ENCODE measurements at places on chromosomes 12 and 14.

DNA sequence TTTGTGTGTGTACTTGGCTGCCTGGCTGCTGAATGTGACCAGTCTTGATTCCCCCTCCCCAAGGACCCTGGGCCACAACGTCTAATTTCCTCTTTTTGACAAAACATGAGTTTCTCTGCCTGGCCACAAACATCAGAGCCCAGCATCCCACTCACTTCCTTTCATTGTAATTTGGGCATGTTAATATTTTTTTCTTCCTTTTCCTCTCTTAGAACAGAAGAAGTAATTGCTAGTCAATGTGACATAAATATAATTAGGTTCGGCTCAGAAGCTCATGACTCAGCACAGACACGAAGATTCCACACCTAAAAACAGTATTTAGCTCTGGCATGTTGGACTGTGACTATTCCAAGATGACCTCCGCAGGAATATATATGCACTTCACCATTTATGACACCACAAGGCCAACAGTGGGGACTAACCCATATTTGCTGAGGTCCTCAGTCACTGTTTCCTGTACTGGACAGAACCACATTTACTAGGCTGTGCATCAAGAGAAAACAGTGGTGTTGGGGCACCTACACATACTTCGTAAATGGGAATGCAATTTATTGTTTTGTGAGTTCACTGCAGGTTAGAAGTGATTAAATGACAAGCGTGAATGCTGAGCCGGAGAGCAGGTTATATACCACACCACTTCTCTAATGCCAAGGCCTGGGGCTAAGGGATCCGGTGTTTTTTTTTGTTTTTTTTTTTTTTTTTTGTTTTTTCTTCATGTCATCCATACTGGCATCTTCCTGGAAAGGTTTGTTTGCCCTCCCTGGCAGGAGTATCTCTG, 4.2 kb downstream of the GSG1 start:
- DNase-seq: no peak

DNA sequence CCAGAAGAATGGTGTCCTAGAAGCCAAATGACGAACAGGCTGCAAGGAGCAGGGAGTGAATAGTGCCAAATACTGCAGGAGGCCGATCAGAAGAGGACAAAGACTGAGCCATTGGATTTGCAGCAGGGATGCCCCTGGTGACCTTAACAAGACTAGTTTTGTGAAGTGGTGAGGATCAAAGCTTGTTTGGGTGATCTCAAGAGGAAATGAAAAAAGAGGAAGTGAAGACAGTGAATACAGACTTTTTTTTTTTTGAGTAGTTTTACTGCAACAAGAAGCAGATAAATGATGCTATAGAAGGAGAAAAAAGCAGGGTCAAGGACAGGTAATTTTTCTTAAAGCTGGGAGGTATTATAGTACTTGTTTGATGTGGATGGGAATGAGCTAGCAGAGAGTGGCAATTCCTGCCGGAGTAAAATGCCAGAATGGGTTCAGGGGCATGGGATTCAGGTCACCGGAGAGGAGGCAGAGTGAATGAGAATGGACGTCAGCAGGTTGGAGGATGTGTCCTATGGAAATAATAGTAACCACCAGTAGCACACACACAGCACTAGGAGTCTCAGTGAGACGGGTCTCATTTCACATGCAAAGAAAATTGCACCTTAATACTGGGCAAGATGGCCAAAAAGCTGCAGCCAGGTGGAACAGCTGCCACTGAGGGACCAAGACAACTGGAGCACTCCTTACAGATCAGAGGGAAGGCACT, 345.8 kb upstream of the CCDC196 start:
- DNase-seq: no peak

- no peak for DNase-seq
Observed at GRCh38 chr12:94712815-94713515, 62.6 kb upstream of the TMCC3 start.

GRCh38 chr12:69999561-69999960, 174.5 kb downstream of the MYRFL start:
- no peak for DNase-seq

GRCh38 chr12:72610854-72611358, 338.7 kb downstream of the TRHDE start:
- DNase-seq: no peak

- DNase-seq: no peak
Observed at GRCh38 chr12:65922077-65922476, 97.8 kb downstream of the HMGA2 start.
